NB4 (cell line): ENCODE measurements at places on chromosomes 5 and 9.

GRCh38 chr9:20650750-20651299 lies 28.5 kb upstream of the MLLT3 start:
- DNase-seq, result no peak

DNA sequence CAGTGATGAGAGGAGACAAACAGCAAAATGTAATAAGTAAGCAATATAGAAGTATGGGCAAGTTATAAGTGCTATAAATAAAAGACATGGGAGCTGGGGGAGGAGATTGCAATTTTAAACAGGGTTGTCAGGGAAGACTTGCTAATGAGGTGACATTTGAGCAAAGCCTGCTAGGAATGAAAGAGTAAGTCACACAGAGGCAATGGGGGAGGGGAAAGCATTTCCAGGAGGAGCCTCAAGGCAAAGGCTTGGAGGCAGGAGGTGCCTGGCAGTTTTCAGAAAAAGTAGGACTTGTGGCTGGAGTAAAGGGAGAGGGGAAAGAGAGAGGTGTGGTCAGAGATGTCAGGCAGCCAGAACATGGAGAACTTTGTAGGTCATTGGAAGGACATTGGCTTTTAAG lies 124.4 kb upstream of the NMUR2 start:
- no peak for DNase-seq

- DNase-seq, result no peak
Measured at GRCh38 chr9:7089406-7090193, 331.8 kb downstream of the KDM4C start.

DNA sequence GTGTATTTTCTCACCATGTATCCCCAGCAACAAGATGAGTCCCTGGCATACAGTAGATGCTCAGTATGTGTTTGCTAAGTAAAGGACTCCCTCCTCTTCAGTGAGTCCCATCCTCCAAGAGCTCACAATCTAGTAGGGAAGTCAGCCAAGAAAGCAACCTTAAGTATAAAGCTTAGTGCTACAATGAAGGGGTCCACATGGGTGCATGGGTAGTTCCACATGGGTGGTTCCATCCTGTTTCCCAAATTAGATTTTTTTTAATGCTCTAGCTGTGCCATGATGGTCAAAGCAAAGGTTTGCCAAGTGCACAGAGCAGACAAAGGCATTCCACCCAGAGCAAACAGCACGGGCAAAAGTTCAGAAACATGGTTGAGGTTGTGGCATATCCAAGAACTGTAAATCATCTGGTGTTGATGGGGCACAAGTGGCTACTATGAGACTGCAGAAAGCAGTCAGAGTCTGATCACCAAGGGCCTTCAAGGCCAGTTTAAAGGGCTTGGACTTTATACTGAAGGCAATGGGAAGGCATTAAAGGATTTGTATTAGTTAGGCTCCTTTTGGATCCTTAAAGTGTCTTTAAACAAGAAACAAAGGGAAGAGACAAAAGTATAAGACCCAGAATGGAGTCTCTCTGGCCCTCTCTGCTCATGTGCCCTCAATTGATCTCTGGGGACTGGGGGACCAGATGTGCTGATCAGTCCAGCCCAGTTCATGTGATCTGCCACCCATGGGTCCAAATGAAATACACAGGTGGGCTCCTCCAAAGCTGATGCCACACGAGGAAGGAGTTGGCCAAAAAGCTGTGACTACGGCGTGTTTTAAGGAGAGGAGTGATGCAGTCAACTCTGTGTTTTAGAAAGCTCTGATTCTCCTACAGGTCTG lies 9.0 kb upstream of the CPLX2 start:
- no peak for DNase-seq

GRCh38 chr9:130186839-130187522 lies 14.8 kb downstream of the NCS1 start:
- peak; percentile 77 for DNase-seq

GRCh38 chr5:32627219-32627870 lies 42.0 kb downstream of the SUB1 start:
- no peak for DNase-seq

DNA sequence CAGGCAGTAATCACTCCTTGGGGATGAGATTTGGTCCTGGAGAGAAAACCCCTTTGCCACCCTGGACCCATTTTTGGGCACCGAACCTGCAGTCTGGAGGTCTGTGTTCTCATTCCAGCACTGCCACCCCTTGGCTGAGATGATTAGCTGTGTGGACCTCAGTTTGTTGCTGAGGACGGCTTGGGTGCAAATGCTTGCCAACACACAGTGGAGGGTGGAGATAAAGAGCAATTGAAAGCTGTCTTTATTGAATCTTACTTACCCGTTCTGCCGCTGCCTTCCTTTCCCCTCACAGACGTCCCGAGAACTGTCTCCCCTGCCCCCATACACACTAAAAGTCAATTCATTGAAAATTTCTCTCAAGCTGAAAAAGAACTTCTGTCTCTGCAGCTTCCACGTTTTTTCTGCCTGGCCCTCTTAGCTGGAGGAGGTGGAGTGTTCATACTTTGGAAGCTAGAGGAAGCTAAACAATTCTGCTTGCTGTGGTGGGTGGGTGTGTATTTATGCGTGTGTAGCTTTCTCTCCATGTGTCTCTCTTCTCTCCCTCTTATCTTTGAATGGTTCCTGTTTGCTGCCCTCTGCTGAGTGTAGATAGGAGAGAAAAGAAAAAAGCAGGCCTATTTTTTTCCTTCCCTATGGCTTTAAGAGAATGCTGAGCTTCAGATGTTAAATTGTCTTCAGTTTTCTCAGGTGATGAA lies 6.6 kb downstream of the GALNT10 start:
- DNase-seq, result peak; percentile 30

DNA sequence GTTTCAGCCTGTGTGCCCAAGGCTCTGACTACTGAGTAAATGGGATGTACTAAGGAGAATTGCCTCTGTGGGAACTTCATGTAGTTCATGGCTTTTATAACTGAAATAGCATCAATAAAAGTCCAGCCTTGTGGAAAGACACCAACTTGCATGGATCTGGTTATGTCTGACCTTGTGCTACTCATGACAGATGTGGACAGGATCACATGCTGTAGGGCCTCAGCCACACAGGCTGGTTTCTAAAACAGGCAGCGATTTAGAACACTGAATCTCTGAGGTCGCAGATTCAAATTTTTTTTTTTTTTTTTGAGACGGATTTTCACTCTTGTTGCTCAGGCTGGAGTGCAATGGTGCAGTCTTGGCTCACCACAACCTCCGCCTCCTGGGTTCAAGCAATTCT lies 66.5 kb upstream of the SPIN1 start:
- DNase-seq, result no peak

- no peak for DNase-seq
Measured at GRCh38 chr9:87089929-87090328, 142.6 kb upstream of the GAS1 start.

DNA sequence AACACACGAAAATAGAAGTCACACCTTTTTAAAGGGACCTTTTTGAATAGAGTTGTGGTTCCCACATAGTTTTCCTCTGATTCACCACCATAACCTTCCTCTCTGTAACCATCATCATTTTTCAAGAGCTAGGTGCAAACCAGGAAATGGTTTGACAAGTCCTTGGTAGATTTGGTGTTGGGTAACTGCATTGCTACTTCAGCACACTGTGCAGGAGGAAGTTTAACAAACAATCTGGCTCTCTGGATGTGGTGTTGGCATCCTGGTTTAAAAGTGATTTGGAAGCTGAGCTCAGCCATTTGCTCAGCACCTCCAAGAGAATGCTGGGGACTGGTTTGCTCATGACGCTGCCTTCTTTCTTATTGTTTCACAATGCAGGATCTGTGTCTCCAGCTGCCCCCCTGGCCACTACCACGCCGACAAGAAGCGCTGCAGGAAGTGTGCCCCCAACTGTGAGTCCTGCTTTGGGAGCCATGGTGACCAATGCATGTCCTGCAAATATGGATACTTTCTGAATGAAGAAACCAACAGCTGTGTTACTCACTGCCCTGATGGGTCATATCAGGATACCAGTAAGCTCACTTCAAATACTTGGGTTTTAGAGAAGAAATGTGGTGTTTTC lies 213.1 kb downstream of the RFK start:
- DNase-seq, result no peak

DNA sequence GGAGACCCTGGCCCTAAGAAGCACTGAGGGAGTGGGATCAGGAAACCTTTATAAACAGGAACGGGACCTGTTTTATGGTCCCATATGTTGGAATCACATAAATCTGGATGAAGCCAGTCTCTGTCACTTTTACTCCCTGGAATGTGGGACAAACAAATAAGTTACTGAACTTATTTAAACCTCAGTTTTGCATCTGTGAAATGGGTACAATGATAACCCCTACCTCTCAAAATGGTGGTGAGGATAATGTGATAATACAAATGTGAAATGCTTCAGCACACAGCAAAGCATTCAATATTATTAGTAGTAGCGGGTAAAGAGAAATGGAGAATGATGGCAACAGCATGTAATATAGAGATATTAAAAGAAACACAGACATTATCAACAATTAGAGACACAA lies 298.9 kb downstream of the ZSWIM6 start:
- no peak for DNase-seq

DNA sequence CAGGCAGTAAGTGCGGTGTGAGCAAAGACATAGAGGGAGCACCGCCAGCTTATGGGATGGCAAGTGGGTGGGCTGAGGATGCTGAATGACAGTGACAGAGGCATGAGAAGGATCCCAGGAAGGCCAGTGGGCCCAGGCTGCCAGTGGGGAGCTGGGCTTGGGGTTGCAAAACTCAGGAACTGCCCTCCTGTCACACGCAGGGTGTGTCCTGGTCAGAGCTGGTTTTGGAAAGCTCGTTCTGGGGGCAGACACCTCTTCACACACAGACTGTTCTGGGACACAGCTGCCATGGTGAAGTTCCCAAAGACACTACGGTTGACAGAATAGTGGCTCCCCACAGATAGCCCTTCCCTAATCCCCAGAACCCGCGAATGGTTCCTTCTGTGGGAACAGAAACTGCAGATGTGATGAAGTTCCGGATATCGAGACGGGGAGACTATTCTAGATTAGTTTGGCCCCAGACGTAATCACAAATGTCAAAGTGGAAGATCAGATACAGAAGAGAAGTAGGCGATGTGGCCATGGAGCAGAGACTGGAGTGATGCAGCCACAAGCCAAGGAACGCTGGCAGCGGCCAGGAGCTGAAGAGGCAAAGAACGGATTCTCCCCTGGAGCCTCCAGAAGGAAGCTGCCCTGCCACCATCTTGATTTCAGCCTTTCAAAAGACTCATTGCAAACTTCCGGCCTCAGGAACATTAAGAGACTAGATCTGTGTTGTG lies 159.0 kb downstream of the COL23A1 start:
- no peak for DNase-seq

- no peak for DNase-seq
Measured at GRCh38 chr9:124717597-124717996, 53.5 kb downstream of the NR6A1 start.

DNA sequence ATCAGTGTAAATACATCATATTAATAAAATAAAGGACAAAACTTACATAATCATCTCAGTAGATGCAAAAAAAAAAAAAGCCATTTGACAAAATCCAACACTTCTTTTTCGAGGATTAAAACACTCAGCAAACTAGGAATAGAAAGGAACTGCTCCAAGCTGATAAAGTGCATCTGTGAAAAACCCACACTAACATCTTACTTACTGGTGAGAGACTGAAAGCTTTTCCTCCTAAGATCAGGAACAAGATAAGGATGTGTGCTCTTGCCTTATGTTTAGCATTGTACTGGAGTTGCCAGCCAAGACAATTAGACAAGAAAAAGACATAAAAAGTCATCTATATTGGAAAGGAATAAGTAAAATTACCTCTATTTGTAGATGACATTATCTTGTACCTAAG lies 120.2 kb upstream of the SAP30L start:
- DNase-seq, result no peak

- DNase-seq, result peak; percentile 90
Measured at GRCh38 chr9:114988962-114989599, 58.7 kb upstream of the TNFSF8 start.

DNA sequence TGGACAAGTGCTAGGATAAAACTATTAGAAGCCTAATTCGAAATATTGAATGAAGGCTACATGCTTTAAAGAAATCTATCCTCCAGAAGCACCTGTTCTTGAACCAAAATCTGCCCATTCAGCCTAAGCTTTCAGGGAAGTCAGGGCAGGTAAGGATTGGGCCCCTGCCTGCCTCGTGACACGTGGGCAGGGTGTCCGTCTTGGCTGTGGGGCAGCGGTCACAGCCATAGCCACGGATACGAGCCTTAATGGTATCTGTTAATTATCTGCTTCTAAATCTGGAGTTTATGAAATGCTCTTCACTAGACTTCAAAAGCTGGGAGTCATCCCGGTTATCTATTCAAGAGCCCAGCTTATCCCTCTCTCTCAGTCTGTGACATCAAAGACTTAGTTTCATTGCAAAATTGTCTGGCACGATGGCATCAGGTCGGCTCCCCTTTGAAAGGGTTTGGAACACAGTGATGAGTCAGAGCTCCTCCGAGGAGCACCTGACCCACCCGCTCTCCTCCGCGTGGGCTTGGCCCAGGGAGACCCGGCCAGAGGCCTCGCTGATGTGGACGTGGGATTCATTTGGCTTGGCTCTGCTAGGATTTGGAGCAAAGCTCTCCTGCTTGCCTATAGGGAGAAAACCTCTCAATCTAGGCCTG lies 135.9 kb downstream of the MACROH2A1 start:
- DNase-seq, result no peak

GRCh38 chr9:93949694-93950449 lies 5.3 kb downstream of the BARX1 start:
- DNase-seq, result peak; percentile 70

- no peak for DNase-seq
Measured at GRCh38 chr5:142287096-142287972, 37.5 kb downstream of the SPRY4 start.

GRCh38 chr5:149172261-149172660 lies 31.0 kb downstream of the ABLIM3 start:
- DNase-seq, result peak; percentile 10

GRCh38 chr5:26601563-26601962 lies 436.8 kb downstream of the CDH9 start:
- DNase-seq, result no peak

DNA sequence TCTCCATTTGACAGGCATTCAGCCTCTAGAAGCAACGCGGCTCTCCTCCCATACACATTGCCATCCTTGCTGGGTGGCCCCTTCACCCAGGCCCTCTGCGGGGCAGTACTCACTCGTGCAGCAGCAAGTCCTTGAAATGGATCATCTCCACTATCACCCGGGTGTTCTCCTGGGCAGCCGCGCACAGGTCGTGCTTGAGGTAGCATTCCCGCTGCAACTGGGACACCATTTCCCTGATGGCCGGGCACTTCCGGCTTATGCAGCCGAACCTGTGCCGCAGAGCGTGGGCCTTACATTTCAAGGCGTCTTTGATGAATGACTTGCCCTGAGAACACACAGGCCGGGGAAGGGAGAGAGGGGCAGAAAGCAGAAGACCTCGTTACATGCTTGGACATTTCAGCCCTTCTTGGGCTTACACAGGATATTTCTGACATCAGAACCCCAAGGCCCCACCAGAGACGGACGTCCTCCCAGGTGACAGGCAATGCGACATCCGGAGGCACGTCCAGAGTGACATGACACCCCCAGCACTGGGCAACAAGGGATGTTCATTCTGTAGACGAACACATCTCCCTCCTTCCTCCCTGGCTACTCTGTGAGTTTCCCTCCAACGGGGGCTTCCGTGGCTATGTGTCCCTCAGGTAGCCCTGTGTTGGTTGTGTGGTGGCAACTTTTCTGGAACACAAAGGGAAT lies 5.0 kb downstream of the STC2 start:
- no peak for DNase-seq

GRCh38 chr5:169954786-169955185 lies 25.5 kb downstream of the INSYN2B start:
- no peak for DNase-seq

- no peak for DNase-seq
Measured at GRCh38 chr9:74322661-74323314, 174.3 kb upstream of the RORB start.
